ENCODE measurements at places on chromosomes 5 and 9.

GRCh38 chr5:108702546-108702945 is 45.2 kb upstream of the FER start:
- DNase-seq, result no peak

DNA sequence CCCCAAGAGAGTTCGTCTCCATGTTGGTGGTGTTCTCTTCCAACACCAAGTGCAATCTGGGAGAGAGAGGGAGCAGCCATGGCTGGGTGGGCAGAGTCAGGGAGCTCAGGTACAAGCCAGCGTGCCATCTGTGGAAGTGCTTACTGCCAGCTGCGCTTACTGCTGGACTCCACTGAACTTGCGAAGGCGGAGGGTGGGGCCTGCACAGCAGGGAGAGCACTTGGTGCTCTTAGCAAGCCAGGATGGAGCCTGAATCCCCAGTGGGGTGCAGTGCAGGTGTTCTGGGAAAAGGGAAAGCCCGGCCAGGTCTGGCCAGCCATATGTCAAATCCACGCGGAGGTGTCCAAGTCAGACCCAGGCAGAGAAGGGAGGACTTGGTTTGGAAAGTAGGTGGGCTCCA is 142.0 kb downstream of the FANCC start:
- peak; percentile 98 for DNase-seq

DNA sequence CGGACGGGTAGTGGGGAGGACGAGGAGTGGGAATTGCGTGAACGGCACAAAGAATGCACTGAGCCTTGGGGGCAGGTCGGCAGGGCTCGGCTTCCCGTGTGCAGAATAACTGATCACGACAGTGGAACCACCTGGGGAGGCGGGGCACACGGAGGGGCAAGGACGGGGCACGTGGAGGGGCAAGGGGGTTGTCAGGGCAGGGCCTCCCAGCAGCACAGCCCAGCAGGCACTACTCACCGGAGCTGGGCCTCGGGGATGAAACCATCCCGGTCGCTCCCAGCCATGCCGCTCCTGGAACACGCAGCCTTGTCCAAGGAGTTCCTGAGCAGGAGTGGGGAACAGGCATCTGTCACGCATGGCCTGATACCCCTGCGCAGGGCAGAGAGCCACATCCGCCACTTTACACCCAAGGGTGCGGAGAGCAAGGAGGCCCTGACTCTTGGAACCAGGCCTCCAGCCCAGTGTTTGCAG is 33.4 kb downstream of the SARDH start:
- DNase-seq, result no peak

- no peak for DNase-seq
Observed at GRCh38 chr9:79637177-79637925, 65.6 kb downstream of the TLE4 start.

DNA sequence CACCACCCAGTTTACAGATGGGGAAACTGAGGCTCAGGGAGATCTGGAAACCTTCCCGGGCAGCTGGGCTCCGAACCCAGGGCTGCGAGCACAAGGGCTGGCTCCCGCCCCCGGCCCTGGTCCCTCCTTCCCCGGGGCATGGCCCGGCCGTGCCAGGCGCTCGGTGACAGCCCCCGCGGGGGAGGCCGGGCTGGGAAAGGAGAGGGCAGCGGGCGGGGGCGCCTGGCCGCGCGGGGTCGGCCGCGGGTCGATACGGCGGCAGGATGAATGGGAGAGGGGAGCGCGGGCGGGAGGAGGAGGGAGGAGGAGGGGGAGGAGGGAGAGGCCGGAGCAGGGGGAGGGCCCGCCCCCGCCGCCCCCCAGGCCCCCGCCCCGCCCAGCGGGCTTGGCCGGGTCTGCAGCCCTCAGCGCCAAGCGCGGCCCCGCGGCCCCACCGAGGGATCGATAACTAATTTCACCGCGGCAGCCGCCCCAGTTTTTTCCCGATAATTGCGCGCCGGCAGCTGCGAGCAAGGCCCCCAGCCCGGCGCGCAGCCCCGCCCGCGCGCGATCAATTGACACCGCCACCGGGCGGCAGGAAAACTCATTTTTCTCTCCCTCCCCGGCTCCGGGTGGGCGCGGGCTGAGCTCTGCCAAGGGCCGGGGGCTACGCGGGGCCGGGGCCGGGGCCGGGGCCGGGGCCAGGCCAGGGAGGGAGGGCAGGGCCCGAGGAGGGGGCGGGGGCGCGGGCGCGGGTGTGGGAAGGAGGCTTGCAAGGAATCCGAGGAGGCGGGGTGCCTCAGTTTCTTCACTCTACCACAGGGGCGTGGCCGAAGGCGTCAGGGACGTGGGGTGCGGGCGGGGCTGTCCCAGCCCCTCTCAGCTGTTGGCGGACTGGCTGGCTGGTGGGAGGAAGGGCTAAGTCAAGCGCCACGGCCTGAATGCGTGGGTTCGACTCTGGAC is 52.1 kb downstream of the C9orf50 start:
- peak; percentile 63 for DNase-seq

GRCh38 chr5:177409043-177409801 is at the start of gene F12:
TSS of gene F12 (minus strand) at chr5:177409564. CDS start at chr5:177409527, 37 bp downstream.
- DNase-seq, result no peak

GRCh38 chr9:106481013-106481609 is 381.9 kb upstream of the ZNF462 start:
- DNase-seq, result no peak
